ENCODE measurements at places on chromosomes 12 and 14. TPM values are rescaled to one million over a fixed set of nuclear protein-coding genes. Genes with fewer than 3 reads are reported as not detected.

The MYH6 gene
- total RNA-seq = 0.04 TPM

The RILPL2 gene
- 2.8 TPM for total RNA-seq

The SLC8A3 gene
- 0.43 TPM for total RNA-seq

The DHH gene
- total RNA-seq = 0.29 TPM

The HOXC4 gene
- total RNA-seq = 19.6 TPM

The RFX4 gene
- not detected for total RNA-seq

The CLEC9A gene
- not detected for total RNA-seq
